ENCODE measurements at places on chromosomes 13 and 19.

DNA sequence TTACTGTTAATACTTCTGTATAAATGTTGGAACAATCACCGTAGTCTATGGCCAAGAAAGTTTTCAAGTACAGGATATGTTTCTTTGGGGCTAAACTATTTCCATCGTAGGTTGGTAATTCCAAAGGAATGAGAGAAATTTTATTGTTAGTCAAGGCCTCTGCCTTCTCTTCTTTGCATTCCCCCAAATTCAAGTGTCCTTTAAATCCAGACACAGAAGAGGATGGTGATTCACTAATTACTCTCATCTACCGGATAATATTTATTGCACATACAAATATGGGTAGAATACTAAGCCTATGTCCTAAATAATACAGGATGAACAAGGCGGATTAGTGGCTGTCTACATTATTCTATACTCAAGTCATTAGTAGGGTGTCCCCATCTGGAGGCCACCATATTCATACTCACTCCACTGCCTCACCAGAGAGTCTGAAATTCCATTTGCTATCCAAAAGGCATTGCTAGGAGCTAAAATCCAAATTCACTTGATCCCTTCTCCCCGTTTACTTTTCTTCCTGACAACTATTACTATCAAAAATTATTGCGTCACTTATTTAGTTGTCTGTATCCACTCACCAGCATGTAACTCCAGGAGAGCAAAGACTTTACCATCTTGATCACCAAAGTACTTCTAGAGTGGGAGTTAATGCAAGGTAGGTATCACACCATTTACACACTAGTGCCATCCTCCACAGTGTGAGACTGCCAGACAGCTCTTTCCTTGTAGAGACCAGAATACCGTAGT is 82.4 kb upstream of the SGCG start:
- DNase-seq = no peak

DNA sequence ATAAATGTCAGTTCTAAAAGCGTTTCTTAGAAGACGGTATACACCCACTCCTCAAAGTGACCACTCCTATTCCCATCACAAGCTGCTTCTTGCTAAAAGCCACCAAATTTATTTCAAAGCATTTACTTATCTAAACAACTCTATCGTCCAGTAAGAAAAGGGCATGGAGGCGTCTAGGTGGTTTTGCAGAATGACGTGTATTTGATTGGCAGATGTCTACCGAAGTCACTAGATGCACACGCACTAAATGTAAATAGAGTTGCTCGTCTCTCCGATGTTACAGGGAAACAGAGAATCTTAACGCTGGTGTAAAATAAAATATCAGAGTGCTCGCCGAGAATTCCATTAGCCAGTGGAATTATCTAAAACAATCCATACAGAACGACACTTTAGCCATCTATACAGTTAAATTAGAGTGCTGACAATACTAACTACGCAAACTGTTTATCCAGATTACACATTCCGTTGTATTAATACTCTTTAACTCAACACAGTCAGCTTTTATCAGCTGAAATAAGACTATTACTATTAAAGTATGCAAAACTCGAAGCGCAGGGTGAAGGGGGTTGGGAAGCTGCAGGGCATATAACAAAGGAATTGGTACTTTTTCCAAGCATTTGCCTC is 1.9 kb downstream of the KLF12 start:
- peak; percentile 38 for DNase-seq

DNA sequence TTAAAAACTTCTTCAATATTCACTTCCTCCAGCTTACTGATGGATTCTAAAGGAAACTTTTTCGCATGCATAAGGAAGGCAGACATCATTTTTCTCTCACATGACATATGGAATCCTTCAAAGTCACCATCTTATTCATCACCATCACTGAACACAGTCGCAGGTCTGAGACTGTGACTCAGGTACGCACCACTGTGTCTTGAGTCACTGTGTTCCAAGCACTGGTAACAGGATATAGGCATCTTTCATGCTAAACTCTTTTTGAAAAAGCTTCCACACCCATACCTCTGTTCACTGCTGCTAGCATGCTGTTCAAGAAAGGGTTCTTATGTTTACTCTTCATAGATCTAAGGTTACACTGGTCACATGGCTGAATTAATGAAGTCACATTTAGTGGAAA is 67.0 kb upstream of the SIAH3 start:
- DNase-seq = no peak

DNA sequence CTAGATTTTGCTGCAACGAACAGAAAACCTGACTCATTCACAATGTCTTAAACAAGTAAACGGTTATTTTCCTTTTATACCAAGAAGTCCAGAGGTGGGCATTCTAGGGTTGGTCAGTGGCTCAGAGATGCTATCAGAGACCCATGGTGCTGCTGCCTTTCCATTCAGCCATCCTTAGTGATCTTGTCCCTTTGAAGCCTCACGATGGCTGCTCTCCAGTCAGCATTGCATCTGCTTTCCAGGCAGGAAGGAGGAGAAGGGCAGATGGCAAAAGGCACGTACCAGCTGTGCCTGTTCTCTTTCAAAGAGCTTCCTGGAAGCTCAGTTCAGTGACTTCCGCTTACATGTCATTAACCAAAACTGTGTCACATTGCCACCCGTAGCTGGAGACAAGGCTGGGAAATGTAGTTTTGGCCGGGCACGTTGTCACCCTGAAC is 30.1 kb downstream of the WDFY2 start:
- DNase-seq = peak; percentile 25

- DNase-seq = peak; percentile 40
Observed at GRCh38 chr13:78298657-78299056, 304.7 kb downstream of the POU4F1 start.

GRCh38 chr19:12139885-12140544 is at the start of gene ZNF20:
Gene ZNF20 (minus strand): TSS chr19:12140350. CDS start chr19:12140182, 168 bp downstream.
- DNase-seq = peak; percentile 87

- peak; percentile 41 for DNase-seq
Observed at GRCh38 chr19:485583-486236, 10.6 kb upstream of the MADCAM1 start.

DNA sequence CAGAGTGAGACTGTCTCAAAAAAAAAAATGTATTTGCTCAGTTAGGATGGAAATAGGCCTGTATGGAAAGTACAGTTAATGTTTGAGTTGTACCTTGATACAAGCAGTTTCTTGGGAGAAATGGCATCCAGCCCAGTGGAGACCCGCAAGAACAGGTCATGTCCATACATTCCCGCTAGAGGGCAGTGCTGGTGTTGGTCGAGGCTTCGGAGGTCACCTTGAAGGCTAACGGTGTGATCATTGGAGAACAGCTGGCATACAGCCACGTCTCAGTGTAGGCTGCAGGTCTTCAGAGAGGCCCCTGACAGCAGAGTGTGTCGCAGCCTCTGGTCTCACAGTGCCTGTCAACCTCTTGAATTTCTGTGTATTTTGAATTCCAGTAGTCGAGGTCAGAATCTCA is 7.5 kb downstream of the ZNF610 start:
- no peak for DNase-seq

GRCh38 chr13:32063619-32064233 is 32.2 kb downstream of the FRY start:
- no peak for DNase-seq

- DNase-seq = peak; percentile 76
Observed at GRCh38 chr13:30744056-30744680, 8.8 kb downstream of the ALOX5AP start.

GRCh38 chr13:39670445-39670844 is 15.0 kb downstream of the COG6 start:
- DNase-seq = no peak

- no peak for DNase-seq
Observed at GRCh38 chr13:46578590-46578975, 25.6 kb downstream of the LRCH1 start.

DNA sequence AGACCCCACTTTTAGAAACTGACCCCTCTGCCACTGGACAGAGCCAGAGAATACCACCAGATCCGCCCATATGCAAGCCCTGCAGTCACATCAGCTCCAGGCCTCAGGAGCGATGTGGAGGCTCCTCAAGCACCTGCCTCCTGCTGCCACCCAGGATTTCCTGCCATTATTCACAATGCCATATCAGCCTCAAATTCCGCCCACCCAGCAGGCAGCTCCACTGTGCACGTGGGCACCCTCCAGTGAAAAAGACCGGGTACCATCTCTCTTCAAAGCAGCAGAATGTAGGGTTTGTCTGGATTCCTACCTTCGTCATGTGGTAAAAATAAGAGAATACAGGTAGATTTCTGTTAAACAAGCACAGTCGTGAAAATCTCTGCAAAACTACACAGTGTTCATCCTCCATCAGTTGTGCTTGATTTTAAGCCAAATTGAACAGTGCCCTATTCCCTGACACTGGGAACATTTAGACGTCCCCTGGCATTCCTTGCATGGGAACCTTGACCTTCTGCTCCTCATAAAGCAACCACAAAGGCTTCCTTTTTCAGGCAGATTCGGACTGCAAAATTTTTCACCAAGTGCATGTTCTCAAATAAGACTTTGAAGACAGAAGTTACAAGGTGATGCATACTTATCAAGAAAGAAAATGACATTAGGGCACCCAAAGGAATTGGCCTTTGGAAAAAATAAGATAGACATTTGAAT is 56.4 kb downstream of the FAM124A start:
- DNase-seq = no peak

- DNase-seq = no peak
Observed at GRCh38 chr19:58128041-58128685, 22.4 kb downstream of the ZNF329 start.

DNA sequence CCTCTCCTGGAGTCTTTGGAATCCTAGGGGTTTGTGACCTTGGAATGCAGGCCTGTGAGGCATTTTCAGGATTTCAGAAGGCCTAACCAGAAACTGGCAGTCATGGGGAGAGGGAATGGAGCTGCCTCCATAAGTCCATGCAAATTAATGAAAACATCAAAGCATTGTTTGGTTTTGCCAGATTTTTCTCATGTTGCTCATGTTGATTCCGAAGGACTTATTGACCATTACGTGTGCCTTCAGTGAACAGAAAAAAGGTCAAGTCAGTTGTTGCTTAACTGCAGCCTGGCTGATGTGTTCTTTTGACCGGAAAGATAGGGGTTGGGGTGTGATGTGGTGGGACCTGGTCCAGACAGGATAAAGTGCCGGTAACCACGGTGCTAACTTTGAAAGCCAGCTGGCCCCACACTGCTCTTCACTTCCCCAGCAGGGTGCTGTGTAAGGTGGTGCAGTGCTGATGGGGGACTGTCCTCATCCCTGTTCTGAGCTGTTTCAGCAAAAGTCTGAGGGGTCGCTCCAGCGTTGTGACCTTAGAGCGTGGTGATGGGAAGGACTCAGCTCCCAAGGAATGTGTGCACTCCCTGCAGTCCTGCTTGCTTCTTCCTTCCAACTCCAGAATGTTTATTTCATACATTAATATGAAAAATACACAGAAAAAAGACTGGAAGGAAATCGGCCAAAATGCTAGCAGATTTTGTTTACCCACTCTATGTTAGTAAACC is 3.5 kb downstream of the RNF113B start:
- DNase-seq = peak; percentile 100

GRCh38 chr13:45833663-45834375 is 17.7 kb downstream of the SIAH3 start:
- peak; percentile 95 for DNase-seq

DNA sequence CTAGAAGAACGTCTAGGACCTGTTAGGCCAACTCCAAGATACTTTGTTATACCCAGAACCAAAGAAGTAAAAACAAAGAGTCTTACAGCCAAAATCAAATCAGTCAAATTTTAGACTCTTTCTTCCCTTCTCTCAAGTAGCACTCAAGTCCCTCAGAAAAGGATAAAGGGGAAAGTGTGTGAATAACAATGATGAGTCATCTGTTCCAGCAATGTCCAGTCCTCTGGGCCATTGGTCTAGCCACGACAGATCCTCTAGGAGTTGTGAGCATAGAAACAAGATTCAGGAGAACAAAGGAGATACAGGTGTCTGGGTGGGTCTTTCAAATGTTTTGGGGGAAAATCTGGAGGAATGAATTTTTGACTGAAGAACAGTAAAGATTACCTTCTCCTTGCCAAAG is 36.3 kb downstream of the STOML3 start:
- DNase-seq = peak; percentile 72

GRCh38 chr19:55216461-55217198 is 7.3 kb upstream of the PTPRH start:
- DNase-seq = peak; percentile 98

DNA sequence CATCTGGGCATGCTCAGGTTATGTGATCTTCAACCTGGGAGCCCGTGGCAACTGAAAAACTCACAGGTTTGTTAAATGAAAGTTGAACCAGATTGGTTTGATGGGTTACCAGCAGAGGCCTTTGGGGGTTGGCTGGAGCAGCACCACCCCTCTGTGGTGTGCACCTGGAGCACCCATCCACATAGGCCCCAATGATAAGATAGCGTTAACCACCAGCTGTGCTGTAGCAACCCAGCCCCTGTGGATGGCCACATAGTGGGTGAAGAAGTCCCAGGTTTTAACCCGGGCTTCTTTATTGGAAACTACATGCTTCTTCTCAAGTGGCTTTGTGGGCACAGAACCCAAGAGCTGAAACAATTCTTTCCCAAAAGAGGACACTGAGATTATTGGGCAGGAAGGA is 22.6 kb upstream of the MTIF3 start:
- DNase-seq = no peak

GRCh38 chr19:38697641-38698071 is 46.6 kb downstream of the CAPN12 start:
- no peak for DNase-seq

GRCh38 chr19:58274771-58275201 is 4.0 kb upstream of the ZNF8 start:
- DNase-seq = no peak

- DNase-seq = peak; percentile 49
Observed at GRCh38 chr13:106230450-106230849, 305.0 kb downstream of the EFNB2 start.

GRCh38 chr19:17646441-17646840 is 41.7 kb downstream of the UNC13A start:
- no peak for DNase-seq

DNA sequence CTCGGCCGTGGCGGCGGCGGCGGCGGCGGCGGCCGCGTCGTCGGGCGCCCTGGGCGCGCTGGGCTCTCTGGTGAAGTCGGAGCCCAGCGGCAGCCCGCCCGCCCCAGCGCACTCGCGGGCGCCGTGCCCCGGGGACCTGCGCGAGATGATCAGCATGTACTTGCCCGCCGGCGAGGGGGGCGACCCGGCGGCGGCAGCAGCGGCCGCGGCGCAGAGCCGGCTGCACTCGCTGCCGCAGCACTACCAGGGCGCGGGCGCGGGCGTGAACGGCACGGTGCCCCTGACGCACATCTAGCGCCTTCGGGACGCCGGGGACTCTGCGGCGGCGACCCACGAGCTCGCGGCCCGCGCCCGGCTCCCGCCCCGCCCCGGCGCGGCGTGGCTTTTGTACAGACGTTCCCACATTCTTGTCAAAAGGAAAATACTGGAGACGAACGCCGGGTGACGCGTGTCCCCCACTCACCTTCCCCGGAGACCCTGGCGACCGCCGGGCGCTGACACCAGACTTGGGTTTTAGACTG is 1.7 kb downstream of the SOX1 start:
- DNase-seq = no peak

DNA sequence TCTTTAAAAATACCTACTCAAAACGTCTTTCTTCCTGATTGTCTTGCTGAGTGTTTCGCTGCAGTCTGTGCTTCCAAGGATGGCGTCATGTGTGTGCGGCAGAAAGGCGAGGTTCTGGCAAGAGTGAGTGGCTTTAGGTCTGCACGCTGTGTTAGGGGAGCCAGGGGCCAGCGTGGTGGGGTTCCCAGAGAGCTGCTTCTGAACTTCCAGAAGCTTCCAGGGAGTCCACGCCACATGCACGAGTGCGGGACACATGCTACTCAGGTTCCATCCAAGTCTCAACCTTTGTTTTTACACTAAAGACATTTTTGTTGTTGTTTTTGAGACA is 67.9 kb downstream of the ATP11A start:
- DNase-seq = no peak

- no peak for DNase-seq
Observed at GRCh38 chr19:8476524-8476923, 25.9 kb downstream of the PRAM1 start.

Measured in renal cortical epithelial cell (primary cell).